CD8-positive, alpha-beta T cell (primary cell): ENCODE measurements at places on chromosomes 7 and 10.

DNA sequence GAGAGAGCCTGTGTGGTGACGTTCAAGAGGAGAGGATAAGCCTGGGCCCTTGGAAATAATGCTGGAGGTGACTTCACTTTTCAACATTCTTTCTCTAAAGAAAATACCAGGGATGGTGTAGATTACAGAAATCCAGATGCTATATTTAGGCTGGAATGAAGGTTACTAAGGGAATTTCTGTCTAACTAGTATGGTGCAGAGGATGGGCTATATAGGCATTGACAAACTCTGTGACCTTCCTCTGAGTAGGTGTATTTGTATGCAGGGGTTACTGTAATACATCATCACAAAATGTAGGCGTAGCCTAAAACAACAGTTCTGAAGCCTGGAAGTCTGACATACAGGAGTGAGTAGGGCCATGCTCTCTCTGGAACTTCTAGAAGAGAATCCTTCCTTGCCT is 155.3 kb upstream of the INHBA start:
- DNase-seq: no peak

- no peak for DNase-seq
Observed at GRCh38 chr10:84563355-84563754, 235.0 kb downstream of the CCSER2 start.

DNA sequence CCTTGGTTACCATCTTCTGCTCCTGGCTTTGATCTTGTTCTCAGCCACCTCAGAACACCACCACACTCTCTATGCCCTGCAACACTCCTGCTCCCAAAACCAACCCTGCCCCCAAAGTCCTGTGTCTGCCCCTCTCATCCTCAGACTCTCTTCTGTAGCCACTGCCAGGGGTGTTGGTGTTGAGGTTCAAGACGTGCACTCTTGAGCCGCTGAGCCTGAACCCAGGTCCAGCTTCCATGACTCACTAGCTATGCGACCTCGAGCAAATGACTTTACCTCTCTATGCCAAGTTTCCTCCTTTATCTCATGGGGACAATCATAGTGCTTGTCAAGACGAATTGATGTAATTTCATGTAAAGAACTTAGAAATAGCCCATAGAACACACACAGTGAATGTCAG is 840 bp upstream of the ATP6V0A4 start:
- DNase-seq: no peak

GRCh38 chr10:123518765-123519164 is 147.4 kb upstream of the GPR26 start:
- no peak for DNase-seq

GRCh38 chr10:74748468-74749031 is 77.8 kb upstream of the KAT6B start:
- no peak for DNase-seq

- DNase-seq: no peak
Observed at GRCh38 chr7:114932991-114933390, 11.1 kb downstream of the MDFIC start.

- DNase-seq: peak; percentile 33
Observed at GRCh38 chr10:70816220-70816894, 609 bp downstream of the SGPL1 start.

GRCh38 chr10:48779546-48780152 is 95.0 kb downstream of the WDFY4 start:
- DNase-seq: no peak

DNA sequence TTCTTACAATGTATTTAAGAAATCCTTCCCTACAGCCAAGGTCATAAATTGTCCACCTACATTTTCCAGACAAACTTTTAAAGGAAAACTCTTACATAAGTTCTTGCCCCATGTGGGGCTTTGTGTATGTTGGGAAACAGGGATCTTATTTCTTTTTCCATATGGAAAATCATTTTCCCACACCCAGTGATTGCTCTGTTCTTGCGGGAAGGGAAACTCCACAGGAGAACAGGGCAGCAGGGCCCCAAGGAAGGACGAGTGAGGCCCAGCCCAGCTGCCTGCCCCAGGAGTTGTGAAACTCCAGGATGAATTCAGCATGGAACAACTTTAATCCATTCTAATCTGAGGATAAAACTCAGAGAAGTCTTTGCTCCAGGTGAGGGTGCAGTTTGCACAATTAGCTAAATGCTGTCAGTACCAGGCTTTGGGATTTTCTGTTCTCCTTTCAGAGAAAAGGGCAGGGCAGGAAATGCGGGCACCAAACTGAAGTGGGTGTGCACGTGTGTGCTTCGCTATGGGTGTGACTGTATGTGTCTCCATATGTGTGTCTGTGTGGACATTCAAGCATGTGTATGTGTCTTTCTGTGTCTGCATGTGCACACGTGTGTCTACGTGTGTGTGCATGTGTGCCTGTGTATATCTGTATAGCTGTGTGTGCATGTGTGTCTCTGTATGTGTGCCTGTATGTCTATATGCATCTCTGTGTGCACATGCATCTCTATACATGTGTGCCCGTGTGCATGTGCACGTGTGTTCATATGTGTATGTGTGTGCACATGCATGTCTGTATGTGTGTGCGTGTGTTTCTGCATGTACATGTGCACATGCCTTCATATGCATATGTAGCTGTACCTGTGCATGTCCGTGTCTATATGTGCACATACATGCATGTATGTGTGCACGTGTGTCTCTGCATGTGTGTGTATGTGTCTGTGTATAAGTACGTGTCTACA is 102.0 kb upstream of the FAM20C start:
- DNase-seq: no peak

- no peak for DNase-seq
Observed at GRCh38 chr10:23693501-23693901, 254.6 kb downstream of the OTUD1 start.

DNA sequence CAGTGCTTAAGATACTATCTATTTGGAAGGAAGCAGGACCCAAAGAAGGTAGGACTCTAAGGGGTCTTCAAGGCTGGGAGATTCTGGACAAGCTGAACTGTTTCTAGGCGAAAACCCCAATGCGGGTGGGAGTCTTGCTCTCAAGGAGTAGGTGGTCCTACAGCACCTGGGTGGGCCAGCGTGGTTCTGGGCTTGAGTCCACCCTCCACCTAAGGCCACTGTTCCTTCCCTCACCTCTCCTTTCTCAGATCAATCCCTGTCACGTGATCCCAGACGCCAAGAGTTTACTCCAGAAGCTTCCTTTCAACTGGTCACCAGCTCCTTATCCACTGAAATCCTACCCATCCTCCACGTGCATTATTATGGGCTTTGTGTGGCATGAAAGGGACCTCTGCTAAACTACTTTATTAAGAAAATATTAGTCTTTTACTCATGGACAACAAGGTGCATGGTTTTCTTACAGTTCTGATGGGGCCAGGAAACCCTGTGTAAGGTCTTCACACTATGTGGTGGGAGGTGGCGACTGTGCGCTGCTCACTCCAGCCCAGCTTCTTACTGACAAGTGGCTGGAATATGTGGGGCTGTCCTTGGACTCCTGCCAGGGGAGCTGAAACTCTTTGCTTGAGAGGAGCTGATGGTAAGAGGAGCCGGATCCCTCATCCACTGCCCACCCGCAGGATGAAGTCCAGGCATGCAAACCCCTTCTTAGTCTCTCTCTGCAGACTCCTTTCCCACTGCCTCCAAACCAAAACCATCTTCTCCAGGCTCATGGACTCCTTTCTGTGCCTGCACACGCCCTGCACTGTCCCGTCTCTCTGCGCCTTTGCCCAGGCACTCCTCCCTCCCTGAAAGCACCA is 1.6 kb downstream of the ZNF746 start:
- no peak for DNase-seq

GRCh38 chr7:148706368-148706767 is 7.7 kb downstream of the CUL1 start:
- DNase-seq: no peak

DNA sequence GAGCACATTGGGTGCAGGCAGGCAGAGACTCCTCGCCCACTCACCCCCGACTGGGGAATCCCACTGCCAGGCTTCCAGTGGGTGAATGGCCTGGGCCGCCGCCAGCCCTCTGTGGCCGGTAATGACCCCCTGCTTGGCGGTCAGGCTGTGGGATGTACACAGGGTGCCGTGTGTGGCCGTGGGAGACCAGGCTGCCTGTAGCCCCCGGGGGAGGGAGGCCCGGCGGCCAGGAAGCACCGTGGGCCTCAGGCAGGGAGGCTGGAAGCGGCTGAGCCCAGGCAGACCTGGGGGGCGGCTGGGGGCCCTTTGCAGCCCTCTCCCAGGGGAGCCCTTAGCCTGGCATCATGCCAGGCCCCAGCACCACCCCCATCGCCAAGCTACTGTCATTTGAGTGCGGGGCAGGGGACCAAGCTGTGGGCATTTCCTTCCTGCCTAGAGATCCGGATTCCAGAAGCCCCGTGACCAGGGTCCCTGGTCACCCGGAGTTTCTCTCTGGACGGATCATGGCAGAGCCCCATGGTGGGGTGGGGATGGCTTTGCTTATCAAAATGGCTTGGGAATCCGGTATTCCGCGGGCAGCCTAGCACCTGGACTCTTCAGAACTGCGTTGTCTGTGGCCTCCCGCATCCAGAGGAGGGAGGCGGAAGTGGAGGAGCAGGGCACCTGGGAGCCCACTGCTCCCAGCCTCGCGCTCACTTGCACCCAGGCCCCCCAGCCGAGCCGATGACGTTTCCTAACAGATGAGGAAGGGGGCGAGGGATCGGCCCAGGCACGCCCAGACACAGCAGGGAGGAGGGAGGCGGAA is 1.1 kb downstream of the TTYH3 start:
- DNase-seq: peak; percentile 15

GRCh38 chr10:24488631-24489030 is 235.1 kb downstream of the ARHGAP21 start:
- DNase-seq: no peak

DNA sequence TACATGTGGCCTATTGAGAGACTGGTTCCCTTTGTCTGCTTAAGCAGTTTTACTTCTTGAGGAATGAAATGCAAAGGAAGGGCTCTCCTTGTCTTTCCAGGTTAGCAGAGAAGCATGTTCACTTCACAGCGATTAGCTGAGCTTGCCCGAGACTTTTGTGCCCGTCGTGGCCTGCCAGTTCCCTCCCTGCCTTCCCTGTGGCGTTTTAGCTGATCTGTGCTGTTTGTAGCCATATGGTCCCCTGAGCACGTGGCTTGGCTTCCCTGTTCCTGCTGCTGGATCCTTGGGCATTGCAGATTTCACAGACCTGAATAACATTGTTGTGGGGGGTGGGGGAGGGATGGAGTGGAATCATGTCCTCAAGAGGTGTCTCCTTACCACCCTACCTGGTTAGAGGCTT is 61.8 kb downstream of the SND1 start:
- no peak for DNase-seq

DNA sequence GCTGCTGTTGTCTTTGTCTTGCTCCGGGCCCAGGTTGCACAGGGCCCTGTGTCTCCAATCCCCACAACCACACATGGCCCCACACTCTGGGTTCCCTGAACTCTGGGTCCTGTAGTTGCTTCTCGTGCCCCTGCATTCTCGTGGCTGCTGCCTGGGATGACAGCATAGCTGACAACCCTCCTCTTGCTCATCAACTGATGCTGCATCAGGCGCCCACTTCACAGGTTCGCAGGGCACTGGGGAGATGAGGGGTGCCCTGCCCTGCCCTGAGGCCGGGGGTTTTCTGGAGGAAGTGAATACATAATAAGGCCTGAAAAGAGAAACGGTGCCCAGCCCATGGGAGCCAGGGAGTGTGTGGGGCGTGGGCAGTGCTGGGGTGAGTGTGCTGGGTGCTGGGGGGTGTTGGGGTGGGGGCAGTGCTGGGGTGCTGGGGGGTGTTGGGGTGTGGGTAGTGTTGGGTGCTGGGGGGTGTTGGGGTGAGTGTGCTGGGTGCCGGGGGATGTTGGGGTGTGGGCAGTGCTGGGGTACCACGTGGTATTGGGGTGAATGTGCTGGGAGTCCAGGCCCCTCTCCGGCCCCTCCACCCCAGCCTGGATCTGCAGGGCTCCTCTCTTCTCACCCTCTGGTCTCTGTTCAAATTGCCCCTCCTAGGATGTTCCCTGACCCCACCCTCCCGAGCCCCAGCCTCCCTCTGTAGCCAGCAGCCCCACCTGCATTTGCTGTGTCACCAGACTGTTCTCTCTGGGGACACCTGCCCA is 2.0 kb upstream of the MTG1 start:
- DNase-seq: no peak

GRCh38 chr10:132665946-132666704 is 119.8 kb downstream of the NKX6-2 start:
- no peak for DNase-seq

- no peak for DNase-seq
Observed at GRCh38 chr7:44608916-44609648, 2.7 kb downstream of the OGDH start.

DNA sequence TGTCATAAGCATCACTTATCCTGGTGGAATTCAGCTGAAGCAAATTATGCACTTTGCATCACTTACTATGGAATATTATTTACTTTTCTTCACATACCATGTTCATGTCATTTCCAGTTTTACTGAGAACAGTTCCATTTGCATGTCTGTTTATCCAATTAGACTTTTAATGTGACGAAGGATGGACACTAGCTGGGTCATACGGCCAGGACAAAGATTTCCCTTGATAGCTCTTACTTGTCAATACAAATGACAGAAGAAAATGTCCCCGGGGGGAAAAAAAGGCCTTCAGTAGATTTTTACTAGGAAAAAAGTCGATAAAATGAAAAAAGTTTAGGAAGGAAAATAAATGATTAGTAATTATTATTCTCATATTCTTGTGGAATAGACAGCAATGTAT is 106.6 kb downstream of the RAPGEF5 start:
- no peak for DNase-seq

GRCh38 chr10:121990015-121990677 is 1.2 kb downstream of the TACC2 start:
- no peak for DNase-seq
